HepG2 (cell line): ENCODE measurements at places on chromosomes 1 and 21.

GRCh38 chr1:41941381-41941780 lies 22.7 kb upstream of the HIVEP3 start:
- H3K4me1 ChIP-seq = no peaks in the 10 kb centered on the region
- H3K27me3 ChIP-seq = no peaks in the 10 kb centered on the region
- no peak overlapping the region for H3K27ac ChIP-seq

DNA sequence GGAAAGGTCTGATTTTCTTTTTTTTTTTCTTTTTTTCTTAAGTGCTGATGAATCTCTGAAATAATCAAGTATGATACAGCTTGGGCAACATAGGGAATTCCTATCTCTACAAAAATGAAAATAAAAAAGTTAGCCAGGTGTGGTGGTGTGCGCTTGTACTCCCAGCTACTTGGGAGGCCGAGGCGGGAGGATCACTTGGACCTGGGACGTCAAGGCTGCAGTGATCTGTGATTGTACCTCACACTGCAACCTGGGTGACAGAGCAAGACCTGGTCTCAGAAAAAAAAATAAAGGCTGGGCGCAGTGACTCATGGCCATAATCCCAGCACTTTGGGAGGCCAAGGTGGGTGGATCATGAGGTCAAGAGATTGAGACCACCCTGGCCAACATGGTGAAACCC lies 6.0 kb downstream of the TRAPPC10 start:
- H3K4me1 ChIP-seq = peaks cover 68% of the 10 kb centered on the region
- no peak for DNase-seq
- H3K4me3 ChIP-seq = no peak overlapping the region
- no peaks in the 10 kb centered on the region for H3K27me3 ChIP-seq

GRCh38 chr1:230728710-230729392 lies 14.9 kb upstream of the AGT start:
- DNase-seq = peak; percentile 95
- peak overlapping the region; percentile 36; the same call in 1 of the 2 replicates for H3K4me3 ChIP-seq
- H3K36me3 ChIP-seq = no peaks in the 10 kb centered on the region
- H3K4me1 ChIP-seq = peaks cover 94% of the 10 kb centered on the region

- H3K36me3 ChIP-seq = no peaks in the 10 kb centered on the region
- no peak overlapping the region for H3K27ac ChIP-seq
- H3K4me1 ChIP-seq = no peaks in the 10 kb centered on the region; the same call in 1 of the 2 replicates
- DNase-seq = no peak
Measured at GRCh38 chr1:90710579-90711536, 6.2 kb downstream of the BARHL2 start.

- H3K36me3 ChIP-seq = no peaks in the 10 kb centered on the region
- peaks cover 25% of the 10 kb centered on the region for H3K4me1 ChIP-seq
- no peak overlapping the region for H3K27ac ChIP-seq
- H3K4me3 ChIP-seq = no peak overlapping the region
- H3K27me3 ChIP-seq = no peaks in the 10 kb centered on the region
Measured at GRCh38 chr1:211375146-211375818, 48.6 kb downstream of the TRAF5 start.

GRCh38 chr1:15584489-15585363 lies at the start of gene AGMAT:
AGMAT (minus strand) TSS chr1:15585051; CDS start chr1:15584967, 84 bp downstream.
- H3K27me3 ChIP-seq = no peaks in the 10 kb centered on the region
- H3K27ac ChIP-seq = peak within 1 kb of the TSS; percentile 100
- peak; percentile 91 for DNase-seq

DNA sequence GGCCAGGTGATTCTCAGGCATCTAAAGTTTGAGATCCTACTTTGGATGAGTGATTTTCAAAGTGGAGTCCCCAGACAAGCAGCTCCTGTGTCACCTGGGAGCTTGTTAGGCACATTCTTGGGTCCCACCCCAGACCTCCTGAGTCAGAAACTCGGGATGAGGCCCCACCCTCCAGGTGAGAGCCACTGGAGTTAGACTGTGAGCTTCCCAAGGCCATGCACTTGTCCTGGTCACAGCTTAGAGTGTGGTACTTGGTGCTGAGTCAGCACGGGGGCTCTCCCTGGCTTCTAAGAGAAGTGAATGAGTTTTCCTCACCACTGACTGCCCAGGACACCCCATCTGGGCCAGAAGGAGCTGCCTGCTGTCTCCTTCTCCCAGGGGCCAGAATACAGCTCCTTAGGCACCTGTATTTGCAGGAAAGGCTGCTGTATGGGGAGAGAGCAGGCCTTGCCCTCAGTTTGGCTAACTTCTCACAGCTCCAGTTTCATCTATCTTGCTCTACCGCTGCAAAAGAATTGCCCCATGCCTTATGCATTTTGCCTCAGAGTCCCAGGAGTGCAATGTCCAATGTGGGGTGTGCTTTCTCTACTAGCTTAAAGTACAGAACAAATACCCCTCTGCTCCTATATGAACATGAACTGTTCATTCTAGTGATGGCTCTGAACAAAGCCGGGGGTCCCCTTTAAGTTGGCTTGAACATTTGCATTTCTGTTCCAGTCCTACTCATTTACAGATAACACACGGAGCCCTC lies 98.1 kb downstream of the PSMG1 start:
- DNase-seq = peak; percentile 73
- no peak overlapping the region; the same call in 1 of the 2 replicates for H3K4me3 ChIP-seq
- H3K36me3 ChIP-seq = no peaks in the 10 kb centered on the region
- peaks cover 83% of the 10 kb centered on the region for H3K4me1 ChIP-seq

DNA sequence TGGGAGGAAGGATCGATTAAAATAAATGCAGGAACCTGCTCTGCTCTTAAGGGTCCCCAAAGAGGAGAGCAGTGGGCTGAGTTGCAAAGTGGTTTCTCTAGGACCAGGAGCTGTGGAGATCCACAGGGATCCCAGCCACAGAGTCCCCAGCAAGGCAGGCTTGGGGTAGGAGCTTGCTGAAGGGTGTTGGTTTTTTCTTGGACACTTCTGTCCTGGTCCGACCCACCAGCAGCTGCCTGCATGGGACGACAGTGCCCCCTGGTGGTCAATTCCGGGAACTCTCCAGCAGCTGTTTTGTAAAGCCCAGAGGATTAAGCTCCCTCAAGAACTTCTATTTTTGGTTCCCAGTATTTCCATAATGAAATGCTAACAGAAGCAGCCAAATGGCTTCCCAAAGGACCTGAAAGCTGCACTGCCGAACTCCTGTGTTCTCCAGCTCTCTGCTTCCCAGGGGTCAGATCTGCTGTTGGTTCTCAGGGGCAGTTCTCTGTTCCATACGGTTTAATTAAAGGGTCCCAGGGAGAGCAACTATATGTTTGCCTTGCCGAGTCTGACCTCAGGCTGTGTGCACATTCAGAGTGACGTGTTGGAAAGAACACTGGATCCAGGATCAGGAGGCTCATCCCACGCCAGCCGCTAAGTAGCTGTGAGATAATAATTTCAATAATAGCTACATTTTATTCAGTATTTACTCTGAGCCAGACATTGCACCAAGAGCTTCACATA lies 23.2 kb downstream of the NENF start:
- H3K4me3 ChIP-seq = no peak overlapping the region
- no peak overlapping the region for H3K27ac ChIP-seq

DNA sequence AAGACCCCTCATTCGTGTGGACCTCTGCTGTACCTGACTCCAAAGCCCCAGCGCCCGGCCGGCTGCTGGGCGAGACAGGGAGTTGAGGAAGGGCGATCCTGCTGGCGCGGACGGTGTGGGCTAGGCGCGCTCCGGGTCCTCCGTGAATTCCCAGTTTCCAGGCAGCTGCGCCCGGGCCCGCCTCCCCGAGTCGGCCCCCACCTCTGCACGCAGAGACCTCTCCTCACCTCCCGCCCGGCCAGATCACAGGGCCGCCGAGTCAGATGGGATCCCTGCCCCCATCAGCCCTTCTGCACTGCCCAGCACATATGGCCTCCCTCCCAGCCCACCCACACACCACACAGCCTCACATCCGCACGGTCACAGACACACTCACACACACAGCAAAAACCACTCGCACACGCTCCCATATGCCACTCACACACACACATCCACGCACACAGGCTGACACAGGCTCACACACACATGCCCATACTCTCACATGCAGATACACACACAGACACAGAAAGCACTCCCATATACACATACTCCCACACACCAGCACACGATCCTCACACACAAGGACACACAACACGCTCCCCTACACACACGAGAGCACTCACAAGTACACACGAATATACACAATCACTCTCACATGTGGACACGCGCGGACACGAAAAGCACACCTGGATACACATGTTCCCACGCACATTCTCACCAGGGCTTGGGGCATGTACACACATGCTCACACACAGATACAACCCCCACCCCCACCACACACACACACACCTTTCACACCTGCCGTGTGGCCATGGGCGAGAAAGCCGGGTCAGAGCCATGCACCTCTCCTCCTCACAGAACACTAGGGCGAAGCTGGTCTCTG lies 7.2 kb upstream of the GUCA2B start:
- no peak for DNase-seq
- peaks cover 8% of the 10 kb centered on the region; the same call in 1 of the 2 replicates for H3K4me1 ChIP-seq
- H3K27ac ChIP-seq = no peak overlapping the region
- no peak overlapping the region; the same call in 1 of the 2 replicates for H3K4me3 ChIP-seq
- H3K27me3 ChIP-seq = peaks cover 46% of the 10 kb centered on the region; the same call in 2 of the 3 replicates
- H3K36me3 ChIP-seq = no peaks in the 10 kb centered on the region

DNA sequence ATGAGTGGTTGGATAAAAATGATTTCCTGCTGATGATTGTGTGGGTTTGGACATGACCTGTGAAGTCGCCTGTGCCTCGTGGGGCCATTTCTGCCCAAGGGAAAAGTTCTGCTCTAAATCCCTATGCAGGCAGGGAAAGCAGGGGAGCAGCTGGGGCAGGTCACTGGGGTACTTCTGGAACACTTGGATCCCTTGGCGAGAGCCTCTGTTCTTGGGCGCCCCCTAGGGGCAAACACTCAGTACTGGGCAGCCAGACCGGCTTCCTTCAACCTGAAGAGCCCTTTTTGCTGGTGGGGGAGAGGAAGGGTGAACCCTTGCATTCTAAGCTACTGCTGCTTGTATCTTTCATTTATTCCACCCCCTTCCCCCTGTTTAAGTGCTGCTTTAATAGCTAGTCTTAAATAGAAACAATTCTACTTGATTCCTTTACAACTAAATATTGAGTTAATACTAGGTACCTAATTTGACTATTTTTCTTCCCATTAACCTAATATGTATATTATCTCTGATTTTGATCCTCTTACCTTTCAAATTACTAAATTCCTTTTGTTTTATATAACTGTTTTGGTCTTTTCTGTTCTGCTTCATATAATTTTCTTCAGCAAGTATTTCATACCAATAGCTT lies 5.1 kb upstream of the CLEC20A start:
- H3K27ac ChIP-seq = no peak overlapping the region
- H3K4me1 ChIP-seq = peaks cover 13% of the 10 kb centered on the region; the same call in 1 of the 2 replicates
- no peaks in the 10 kb centered on the region for H3K36me3 ChIP-seq
- H3K4me3 ChIP-seq = no peak overlapping the region
- peaks cover 12% of the 10 kb centered on the region; the same call in 2 of the 3 replicates for H3K27me3 ChIP-seq

GRCh38 chr1:2198571-2198970 lies 4.0 kb upstream of the FAAP20 start:
- H3K27ac ChIP-seq = no peak overlapping the region
- H3K27me3 ChIP-seq = no peaks in the 10 kb centered on the region; the same call in 1 of the 2 replicates
- no peak for DNase-seq
- peaks cover 75% of the 10 kb centered on the region for H3K4me1 ChIP-seq
- no peaks in the 10 kb centered on the region for H3K36me3 ChIP-seq

GRCh38 chr21:26850116-26850643 lies 5.0 kb upstream of the ADAMTS1 start:
- H3K27ac ChIP-seq = no peak overlapping the region
- H3K4me3 ChIP-seq = no peak overlapping the region
- H3K27me3 ChIP-seq = peaks cover 21% of the 10 kb centered on the region; the same call in 1 of the 3 replicates
- DNase-seq = peak; percentile 36
- no peaks in the 10 kb centered on the region for H3K36me3 ChIP-seq

- no peak overlapping the region for H3K27ac ChIP-seq
- H3K4me3 ChIP-seq = no peak overlapping the region
- H3K27me3 ChIP-seq = peaks cover 5% of the 10 kb centered on the region; the same call in 1 of the 2 replicates
- DNase-seq = no peak
- peaks cover 9% of the 10 kb centered on the region; the same call in 1 of the 2 replicates for H3K4me1 ChIP-seq
Measured at GRCh38 chr1:15326691-15327588, 79.9 kb downstream of the FHAD1 start.

GRCh38 chr1:26029864-26030481 lies 8.4 kb downstream of the EXTL1 start:
- no peak overlapping the region for H3K4me3 ChIP-seq
- no peak for DNase-seq

DNA sequence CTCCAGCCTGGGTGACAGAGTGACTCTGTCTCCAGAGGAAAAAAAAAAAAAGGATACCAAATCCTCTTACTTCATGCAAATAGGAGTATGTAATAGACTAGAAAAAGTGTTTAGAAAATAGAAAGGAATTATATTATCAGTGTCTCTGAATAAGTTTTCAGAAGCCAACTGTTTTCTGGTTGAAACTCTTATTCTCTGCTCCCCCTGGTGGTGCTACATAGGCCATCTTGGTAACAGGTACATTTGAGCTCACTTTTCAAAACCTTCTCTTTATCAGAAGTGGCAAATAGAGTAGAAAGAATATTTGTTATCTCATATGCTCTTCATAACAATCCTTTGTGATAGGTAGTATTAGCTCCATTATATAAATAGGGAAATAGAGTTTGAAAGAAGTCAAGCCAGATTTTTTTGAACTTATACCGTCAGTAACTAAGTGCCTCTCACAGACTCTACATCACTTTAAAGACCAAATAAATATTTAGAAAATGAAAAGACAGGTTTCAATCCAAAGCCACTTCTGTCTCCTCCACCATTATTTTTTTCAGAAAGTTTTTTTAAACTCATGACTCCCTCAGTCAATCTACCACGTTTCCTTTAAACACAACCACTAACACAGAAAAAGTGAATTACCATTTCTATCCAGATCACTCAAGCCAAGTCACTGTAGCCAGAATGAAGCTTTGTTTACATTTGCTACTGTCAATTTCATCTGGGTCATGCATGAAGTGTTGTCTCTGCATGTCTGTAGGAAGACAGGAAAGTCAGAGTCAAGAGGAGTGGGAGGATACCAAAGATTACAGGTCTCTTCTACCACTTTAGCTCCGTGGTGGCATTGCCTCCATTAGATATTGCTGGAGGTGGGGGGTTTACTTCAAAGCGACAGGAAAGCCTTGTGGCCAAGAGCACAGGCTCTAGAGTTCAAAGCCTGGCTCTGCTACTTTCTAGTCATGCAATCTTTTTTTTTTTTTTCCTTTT lies 45.6 kb downstream of the IL23R start:
- DNase-seq = peak; percentile 13
- H3K4me3 ChIP-seq = no peak overlapping the region
- H3K4me1 ChIP-seq = no peaks in the 10 kb centered on the region
- H3K27ac ChIP-seq = no peak overlapping the region
